Activated T-helper 9 cell treated with anti-CD3 and anti-CD28 coated beads, Interleukin-2, amount 50 U/mL, for 16 hours (primary cell): ENCODE measurements at places on chromosomes 3 and 15.

GRCh38 chr3:196162679-196163078 is 48.5 kb downstream of the ZDHHC19 start:
- no peak for DNase-seq

- DNase-seq, result no peak
These were observed 32.0 kb upstream of the RYK start for GRCh38 chr3:134282659-134283047.

GRCh38 chr15:31408724-31409123 is 82.1 kb downstream of the KLF13 start:
- DNase-seq, result no peak

GRCh38 chr3:134978658-134979057 is 183.6 kb downstream of the EPHB1 start:
- no peak for DNase-seq

GRCh38 chr3:143604402-143605185 is 243.7 kb downstream of the SLC9A9 start:
- no peak for DNase-seq

GRCh38 chr3:116607205-116607604 is 102.4 kb upstream of the TUSC7 start:
- DNase-seq, result no peak

DNA sequence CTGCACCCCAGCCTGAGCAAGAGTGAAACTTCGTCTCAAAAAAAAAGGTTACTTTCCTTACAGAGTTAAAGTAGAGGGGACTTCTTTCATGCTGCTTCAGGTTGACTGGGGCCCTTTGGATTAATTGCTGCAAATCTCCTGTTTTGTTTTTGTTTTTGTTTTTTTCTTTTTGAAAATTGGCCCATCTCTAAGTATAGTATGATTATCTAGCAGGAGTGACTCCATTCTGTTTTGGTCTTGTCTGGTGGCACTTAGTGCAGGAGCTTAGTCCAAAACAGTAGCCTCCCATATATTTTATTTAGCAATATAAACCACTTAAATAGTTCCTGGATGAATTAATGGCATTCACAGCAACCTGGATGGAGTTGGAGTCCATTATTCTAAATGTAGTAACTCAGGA is 113.0 kb downstream of the RPL22L1 start:
- no peak for DNase-seq

DNA sequence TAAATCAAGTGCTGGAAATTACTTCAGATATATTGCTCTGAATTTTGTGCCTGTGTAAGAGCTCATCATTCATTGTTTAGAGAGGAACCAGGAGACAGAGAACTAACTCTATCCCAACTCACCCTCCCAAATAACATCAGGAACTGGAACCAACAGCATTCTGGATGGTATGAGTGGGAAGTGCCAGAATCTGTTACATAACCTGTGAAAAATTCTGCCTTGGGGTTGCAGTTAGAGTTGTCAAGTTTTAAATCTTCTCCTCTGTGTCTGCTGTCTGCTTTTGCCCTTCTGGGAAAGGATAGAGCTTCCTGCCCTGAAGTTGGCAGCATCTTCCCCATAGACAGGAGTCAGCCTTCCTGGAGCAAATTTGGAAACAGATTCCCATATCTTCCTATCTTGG is 41.2 kb downstream of the TIMP4 start:
- no peak for DNase-seq

- no peak for DNase-seq
These were observed 103.1 kb upstream of the TLE3 start for GRCh38 chr15:70200511-70201424.

DNA sequence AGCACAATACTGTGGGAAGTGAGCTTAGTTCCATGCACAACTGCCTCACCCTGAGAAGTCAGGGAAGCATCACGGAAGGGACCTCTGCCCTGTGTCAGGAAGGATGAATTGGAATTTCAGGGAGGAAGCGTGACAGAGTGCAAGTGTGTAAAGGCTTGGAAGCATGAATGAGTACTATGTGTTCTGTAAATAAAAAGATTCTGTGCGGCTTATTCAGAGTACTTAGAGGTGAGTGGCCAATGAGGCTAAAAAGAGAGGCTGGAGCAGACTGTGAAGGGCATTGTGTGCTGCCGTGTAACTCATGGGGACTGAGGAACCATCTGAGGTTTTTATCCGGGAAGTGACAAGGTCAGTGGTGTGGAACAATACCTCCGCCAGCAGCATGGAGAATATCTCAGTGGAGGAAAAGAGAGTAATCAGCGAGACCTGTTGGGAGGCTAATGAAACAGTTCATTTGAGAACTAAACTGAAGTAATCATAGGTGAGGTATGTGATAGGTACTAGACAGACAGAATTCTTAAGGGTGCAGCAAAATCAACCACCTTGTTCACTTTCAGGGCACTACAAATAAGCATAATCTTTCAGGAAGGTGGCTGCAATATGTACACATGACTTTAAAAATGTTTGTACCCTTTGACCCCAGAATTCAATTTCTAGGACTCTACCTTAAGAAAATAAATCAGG is 64.9 kb upstream of the SPRED1 start:
- no peak for DNase-seq

- no peak for DNase-seq
These were observed 569.3 kb downstream of the MECOM start for GRCh38 chr3:169094204-169094603.

GRCh38 chr3:143203848-143204247 is 84.3 kb downstream of the CHST2 start:
- no peak for DNase-seq

DNA sequence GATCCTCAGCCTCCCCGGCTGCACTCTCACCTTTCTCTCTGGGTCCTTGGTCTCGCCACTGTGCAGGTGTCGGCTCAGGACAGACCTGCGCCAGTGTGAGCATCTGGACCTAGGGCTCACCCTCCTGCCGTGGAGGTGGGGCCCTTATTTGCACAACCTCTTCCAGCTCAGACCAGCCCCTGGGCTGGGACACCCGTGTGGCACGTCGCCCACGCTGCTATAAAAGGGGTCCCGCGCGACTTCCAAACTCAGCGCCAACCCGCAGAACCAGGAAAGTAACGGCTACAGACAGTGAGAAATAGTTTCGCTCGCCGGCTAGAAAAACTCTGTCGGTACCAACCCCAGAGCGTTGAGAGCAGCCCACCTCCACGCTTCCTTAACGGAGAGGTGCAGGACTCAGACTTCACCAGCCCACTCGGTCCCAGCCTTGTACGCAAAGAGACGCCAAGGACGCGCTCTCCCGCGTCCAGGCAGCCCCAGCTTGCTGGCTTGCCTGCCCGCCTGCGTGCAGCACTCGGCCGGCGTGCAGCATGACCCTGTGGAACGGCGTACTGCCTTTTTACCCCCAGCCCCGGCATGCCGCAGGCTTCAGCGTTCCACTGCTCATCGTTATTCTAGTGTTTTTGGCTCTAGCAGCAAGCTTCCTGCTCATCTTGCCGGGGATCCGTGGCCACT is at the start of the genes DUOX2 and DUOXA2:
Gene DUOX2, minus strand, starts transcription at position 97 of the 675 bp plus-strand sequence. CDS start 761 bp downstream, outside the sequence.
Gene DUOXA2, plus strand, starts transcription at position 251 of the 675 bp plus-strand sequence. Its CDS starts 280 bp downstream, at position 531.
- DNase-seq, result no peak

- no peak for DNase-seq
These were observed 277.9 kb upstream of the NR2F2 start for GRCh38 chr15:96052572-96053030.

DNA sequence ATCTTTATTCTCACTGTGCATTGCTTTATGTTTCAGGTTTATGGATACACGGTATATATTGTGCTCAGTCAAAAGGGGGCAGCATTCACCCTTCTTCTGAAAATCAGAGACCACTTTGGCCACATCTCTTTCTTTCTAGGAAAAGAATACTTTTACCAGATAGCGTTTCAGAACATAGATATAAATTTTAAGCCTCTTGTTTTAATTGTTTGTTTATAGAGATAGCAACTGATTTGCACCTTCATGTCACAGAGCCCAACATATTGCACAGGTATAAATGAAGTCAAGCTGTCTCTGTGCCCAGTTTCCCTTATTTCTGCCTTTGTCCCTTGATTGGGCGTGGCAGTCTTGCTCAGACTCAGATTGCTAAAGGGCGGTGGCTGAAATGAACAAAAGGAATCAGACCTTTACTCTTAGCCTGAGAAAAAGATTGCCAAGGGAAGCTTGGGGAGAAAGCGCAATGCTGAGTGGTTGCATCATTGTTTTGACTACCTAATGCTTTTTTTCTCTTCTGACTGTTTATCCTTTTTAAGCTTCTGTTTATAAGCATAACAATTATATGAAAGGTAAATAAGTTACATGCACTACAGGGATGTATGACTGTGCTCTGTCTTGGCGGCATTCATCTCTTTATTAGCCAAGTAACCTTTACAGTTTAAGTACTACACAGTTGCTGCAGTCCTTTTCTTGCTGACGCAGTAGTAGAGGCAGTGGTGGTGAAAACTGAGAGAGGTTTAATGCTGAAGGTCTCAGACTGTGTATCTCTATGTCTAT is 70.8 kb upstream of the ZBTB20 start:
- no peak for DNase-seq

GRCh38 chr15:95292785-95293450 is 1037.6 kb upstream of the NR2F2 start:
- no peak for DNase-seq

DNA sequence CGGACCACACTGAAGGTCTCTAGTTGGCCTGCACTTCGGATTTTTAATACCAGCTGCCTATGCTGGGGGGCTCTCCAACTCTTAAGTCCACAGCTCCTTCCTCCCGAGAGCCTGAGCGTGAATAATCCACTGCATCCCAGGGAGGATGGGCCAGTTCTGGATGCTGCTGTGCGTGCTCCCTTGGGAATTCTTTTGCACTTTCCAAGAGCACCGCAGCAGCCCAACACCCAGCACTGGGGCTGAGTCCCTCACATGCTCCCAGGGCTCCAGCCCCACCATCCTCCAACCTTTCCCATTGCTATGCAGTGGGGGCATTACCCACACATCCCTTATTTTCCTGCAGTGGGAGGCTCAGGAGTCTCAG is 136.4 kb upstream of the IQSEC1 start:
- no peak for DNase-seq

DNA sequence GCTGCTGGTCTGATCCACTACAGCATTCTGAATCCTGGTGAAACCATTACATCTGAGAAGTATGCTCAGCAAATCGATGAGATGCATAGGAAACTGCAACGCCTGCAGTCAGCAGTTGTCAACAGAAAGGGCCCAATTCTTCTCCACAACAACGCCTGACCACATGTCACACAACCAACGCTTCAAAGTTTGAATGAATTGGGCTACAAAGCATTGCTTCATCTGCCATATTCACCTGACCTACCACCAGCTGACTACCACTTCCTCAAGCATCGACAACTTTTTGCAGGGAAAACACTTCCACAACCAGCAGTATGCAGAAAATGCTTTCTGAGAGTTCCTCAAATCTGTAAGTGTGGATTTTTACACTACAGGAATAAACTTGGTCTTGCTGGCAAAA is 54.7 kb upstream of the C2CD4B start:
- DNase-seq, result no peak

GRCh38 chr15:94229591-94230369 is 1.6 kb upstream of the MCTP2 start:
- DNase-seq, result peak; percentile 9

DNA sequence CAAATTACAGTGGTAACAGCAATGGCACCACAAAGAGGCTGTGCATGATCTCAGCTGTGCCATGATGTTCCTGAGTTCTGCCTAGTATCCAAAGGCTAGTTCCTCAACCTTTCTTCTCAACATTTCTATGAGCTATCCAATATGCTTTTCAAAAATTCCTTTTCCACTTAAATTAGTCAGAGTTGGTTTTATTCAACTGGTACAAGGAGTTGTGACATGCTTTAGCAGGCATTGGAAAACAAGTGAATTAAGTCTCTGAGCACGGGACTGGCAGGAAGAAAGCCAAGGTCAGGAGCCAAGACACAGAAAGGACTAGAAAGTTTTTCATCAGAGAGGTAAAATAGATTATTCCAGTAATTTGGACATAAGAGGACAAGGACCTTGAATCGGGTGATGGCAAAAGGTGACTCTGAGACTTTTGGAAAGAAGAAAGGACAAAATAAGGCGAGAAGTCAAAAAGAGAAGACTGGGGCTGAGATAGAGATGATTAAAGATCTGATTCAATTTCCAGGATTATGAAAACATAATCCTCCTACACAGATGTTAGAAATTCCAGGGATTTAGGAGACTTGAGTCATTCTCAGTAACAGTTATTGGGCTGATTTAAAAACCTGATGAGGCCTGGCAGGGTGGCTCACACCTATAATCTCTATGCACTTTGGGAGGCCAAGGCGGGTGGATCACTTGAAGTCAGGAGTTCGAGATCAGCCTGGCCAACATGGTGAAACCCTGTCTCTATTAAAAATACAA is 36.1 kb downstream of the PBRM1 start:
- no peak for DNase-seq

DNA sequence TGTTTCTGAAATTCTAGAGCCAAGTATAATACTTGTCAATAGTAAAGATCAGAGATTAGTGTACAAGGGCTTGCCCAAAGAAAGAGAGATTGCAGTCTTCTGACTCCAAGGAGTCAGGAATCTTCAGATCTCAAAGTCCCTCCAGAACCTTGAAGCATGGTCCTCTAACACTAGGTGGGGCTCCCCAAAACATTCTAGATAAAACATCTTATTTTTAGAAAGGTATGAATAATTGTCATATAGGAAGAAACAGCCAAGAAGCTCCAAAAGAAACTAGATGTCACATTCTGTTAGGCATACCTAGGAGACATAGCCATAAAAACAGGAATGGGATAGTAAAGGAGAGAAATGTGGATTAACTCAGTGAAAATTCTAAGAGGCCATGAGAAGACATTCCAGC is 10.7 kb downstream of the MUC13 start:
- no peak for DNase-seq

- DNase-seq, result no peak
These were observed 19.9 kb downstream of the C2CD4B start for GRCh38 chr15:62145015-62145735.

- DNase-seq, result no peak
These were observed 330.2 kb downstream of the DIPK2A start for GRCh38 chr3:144301863-144302262.

GRCh38 chr3:23608650-23609049 is 197.1 kb upstream of the UBE2E1 start:
- DNase-seq, result no peak

DNA sequence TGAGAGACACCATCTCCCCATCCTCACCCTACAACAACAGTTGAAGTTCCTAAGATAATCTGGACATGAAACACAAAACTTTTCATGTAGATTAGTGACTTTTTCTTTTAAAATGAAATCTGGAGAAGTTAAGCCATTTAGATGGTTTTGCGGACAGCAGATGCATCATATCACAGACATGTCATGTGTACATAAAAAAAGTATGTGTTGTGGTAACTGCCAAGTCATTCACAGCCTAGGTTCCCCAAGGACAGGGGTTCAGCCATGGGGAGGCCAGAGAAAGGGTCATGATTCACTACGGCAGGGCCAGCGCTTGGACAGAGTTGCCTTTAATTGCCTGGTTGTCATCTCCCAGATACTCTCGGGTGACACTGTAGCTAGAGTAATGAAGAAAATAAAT is 163.2 kb downstream of the PDZRN3 start:
- no peak for DNase-seq

- no peak for DNase-seq
These were observed 251.9 kb downstream of the CDIN1 start for GRCh38 chr15:36831125-36831903.

DNA sequence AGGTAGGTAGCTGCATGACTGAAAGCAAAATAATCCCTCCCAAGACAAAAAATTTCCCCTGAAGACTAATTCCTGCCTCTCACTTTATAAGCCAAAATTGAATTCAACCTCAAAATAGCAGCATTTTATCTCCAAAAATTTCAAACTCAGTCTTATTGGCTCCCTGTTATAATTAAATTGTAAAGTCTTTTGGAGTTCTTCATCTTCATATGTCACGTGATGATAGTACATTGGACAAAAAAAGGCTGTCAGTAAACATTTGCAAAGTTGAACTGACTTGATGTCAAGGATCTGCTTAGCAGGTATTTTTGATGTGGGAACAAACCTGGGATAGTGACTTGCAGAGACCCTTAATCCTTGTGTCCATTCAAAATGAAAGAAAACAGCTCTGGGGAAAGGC is 98.4 kb upstream of the SPRED1 start:
- DNase-seq, result no peak
